Stimulated activated CD4-positive, alpha-beta T cell treated with anti-CD3 and anti-CD28 coated beads, TNF-alpha, amount 100 ng/mL, for 1 hour (primary cell): ENCODE measurements at places on chromosomes 1 and 21.
A peak's percentile ranks its signal among the peaks of the same experiment; 100 is the strongest.

GRCh38 chr1:79575424-79575823 is 568.9 kb upstream of the ADGRL4 start:
- no peak for DNase-seq

GRCh38 chr1:2205191-2205952 is 10.8 kb upstream of the FAAP20 start:
- DNase-seq, result peak; percentile 95

DNA sequence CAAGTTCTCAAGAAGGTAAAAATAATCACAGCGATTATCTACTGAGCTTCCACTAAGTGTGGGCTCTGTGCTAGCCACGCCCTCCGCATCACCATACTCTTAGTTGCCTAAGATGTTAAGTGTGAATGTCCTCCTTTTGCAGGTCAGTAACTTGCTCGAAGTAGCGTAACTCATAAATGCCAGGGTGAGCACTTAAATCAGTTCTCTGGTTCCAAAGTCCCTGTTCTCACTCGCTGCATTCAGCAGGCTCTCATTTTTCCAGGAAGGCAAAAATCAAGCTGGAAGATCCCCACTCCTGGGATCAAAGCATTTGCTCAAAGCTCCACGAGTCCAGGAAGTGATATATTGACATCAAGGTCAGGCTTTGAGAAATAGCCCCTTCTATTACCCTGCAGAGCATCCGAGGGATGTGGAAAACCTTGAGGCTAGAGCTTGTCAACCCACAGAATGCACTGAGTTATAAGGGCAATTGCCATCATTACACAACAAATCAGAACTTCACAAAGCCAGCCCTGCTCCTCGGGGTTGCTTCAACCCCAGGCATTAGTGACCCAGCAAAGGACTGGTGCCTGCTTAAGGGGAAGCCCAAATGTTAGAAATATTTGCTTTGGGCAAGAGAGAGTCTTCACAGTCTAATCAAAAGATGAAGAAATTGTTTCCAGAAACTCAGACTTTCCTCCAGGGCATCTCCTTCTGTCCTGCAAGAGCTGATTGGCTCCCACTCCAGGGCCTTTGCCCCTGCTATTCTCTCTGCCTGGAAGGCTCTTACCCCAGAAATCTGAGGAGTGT is 19.5 kb downstream of the SLC30A1 start:
- no peak for DNase-seq

DNA sequence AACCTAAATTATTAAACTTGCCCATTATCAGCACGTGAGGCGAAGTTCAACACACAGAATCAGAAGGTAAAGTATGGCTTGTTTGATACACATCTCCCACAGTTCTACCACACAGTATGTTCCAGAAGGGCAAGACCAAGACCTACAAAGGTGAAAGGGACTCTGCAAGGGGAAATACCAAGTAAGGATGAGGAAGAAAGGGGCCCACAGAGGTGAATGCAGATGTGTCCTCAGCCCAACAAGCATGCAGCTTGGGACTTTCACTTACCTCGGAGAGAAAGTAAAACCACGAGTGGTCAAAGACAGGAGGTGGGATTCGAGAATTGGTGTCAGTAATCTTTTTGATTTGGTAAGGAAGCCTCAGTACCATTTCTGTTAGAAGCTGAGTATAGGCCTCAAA is 85.8 kb downstream of the UBR4 start:
- DNase-seq, result no peak

- DNase-seq, result no peak
Observed at GRCh38 chr1:67788238-67788790, 45.0 kb downstream of the GNG12 start.

DNA sequence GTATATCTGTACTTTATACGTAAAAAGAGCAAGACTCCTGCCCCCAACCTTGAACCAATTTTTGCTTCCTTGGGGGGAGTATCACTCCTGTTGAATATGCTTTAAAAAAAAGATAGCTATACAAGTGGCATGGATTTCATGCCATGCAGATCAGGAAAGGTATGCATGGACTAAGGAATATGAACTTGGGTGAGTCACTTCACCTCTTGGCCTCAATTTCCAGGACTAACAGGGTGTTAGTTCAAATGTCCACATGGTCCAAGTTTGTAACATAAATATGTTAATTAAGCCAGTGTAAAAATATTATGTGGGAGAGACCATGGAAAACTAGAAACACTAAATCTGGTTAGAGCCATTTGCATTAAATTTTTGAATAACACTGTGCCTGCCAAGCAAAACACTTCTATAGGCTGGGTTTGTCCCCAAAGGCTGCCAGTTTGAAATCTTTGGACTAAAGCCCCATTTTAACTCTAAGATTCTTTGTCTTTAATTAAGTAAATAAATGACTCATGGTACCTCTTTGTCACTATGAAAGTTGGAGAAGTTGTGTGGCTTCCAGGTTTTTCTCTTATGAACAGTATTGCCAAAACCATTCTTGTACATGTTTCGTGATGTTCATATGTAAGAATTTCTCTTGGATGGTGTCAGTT is 33.1 kb downstream of the FAM177B start:
- DNase-seq, result no peak

GRCh38 chr1:15937706-15938168 is 38.2 kb downstream of the ZBTB17 start:
- no peak for DNase-seq

DNA sequence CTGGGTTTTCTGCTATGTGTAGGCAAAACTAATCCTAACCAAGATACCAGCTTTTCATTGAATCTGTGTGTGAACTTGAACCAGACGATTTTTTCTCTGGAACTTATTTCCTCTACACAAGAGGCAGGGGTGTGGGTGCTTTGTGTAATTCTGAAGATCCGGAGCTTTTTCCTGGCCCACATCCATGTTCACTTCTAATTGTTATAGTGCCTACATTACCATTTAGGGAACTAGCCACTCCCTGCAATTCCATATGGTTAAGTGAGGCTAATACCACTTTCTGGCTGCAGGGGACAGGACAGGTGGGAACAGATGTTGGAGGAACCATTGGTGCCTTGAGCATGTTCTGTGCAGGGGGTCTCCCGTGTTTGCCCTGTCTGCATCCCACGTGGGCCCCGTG is 83.4 kb upstream of the FMN2 start:
- DNase-seq, result no peak

GRCh38 chr1:153360190-153360589 is 2.5 kb downstream of the S100A9 start:
- DNase-seq, result no peak
